Colonic mucosa (tissue), 4 donors: ENCODE measurements at places on chromosomes 4 and X. TPM values are rescaled to one million over a fixed set of nuclear protein-coding genes. Genes with fewer than 3 reads are reported as not detected.

Gene ARX
- total RNA-seq = 0.66 TPM

Gene SPANXB1
- total RNA-seq = not detected

DNA sequence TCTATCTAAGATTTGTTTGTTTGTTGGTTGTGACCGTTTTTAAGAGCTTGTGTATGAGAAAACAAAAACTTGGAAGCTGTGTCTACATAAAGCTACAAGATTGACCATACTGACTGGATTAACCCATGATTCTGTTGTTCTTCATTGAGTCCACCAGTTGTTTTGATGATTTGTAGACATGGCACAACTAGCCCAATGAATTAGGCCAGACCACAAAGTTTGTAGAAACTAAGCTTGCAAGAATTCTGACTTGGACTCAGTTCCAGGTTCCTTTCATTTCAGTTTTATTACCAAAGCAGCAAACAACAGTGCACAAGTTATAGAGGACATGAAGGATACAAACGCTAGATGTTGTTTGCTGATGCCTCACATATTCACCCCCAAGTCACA lies 119.3 kb downstream of the RASGEF1B start:
- DNase-seq = no peak

DNA sequence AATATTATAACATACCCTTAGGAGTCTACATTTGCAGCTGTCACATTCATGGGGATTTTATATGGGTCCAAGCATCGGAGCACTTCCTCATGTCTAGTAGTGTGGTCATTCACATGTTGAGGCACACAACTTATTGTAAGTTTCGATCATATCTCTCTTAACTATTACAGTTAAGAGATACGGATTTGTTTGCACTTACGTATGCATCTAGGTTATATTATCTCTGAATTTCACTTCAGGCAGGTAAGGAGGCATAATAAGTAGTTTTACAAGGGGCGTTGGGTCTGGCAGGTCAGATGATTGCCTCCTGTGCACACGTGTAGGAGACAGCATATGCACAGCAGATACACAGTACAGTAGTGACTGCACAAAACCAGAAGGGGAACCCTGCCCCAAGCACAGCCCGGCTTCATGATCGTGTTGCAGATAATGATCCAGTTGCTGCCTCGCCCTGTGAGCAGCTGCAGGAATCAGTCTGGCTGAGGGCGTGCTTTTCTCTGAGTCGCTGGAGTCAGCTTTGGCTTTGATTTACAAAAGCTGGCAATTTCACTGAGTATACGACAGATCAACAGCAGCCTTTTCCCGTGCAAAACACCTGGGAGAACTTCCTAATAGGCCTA lies 302.9 kb upstream of the GATB start:
- peak; percentile 54 for DNase-seq

- DNase-seq = no peak
Measured at GRCh38 chr4:121212806-121213205, 48.7 kb upstream of the TNIP3 start.
